ENCODE measurements at places on chromosomes 6 and 20.

DNA sequence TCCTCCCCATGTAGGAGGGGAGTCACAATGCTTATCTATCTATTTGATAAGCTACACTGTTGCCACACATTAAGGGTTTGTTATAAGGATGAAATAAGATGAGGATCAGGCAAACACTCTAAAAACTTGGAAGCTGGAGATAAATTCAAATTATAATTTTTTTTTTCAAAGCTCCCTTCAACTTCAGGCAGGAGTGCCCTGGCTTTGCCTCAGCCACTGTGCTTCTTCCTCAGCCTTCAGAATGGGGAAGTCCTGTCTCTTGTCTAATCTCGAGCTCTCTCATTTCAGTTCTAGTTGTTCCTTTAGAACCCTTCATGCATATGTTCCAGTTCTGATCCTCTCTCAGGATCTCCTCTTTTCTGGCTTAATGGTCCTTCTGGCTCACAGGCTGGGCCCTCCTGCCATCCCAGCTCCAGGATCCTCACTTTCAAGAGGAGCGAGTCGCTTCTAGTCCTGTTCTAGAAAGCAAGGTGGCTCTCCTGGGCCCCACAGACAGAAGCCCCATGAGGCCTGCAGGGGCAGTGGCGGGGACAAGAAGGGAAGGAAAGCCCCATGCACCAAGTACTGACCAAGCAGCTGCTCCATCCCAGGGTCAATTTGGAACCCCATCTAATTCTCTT lies 164.3 kb downstream of the VEGFA start:
- no peak for DNase-seq

DNA sequence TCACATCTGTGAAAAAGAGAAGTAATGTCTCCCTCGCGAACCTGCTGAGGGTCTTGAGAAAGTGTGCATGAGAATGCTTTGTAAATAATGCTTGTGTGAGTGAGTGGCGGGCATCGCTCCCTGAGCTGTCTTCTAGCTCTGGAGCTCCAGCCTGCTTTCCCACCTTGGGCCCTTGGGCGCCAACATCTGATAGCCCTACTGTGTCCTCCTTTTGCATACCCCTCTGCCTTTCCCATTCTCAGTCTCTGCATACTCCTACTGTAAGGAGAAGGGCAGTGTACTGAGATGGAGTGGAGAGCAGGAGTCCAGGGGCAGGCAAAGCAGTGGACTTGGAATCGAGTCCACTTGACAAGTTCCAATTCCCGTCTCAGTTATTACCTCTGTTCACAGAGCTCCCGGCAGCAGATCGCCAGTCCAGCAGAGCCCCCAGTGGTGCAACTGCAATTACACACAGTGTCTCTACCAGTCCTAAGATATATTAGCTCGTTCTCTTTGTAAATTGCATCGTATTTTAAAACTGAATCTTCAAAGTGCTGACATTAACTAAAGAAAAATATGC lies 847 bp upstream of the NCR2 start:
- no peak for DNase-seq

DNA sequence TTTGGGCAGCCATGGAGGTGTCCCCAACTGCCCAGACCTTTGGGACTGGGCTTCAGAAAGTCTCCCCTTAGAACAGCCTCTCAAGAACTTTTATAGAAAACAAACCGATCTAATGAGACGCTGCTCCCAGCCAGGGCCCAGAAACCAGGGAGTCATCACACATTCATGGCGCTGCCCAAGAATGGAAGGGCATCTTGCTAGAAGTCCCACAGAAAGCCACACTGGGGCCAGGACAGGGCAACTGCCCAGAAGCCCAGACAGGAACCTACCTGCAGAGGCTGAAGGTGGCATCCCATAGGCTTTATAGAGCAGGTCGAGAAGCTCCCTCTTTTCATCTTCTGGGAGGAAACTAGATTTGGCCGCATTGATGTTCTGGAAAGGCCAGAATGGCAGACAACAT lies 31.5 kb downstream of the ADA start:
- no peak for DNase-seq

GRCh38 chr20:21921251-21921650 lies 215.8 kb downstream of the PAX1 start:
- no peak for DNase-seq

DNA sequence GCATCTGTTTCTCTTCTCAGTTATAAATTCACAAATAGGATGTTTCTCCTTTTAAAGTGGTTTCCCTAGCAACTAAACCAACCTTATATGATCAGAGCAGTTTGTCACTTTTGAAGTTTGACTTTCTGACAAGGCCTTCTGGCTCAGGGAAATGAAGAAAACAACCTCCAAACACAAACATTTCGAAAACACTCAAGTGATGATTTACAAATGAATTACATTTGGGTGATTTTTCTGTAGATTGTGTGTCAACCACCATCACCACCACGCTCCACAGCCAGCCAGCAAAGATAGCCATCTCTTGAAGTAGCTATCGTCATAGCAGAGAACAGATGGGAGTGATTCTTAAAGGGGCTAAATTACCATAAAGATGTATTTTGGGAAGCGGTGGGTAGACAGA lies 16.5 kb upstream of the MLIP start:
- DNase-seq = no peak

DNA sequence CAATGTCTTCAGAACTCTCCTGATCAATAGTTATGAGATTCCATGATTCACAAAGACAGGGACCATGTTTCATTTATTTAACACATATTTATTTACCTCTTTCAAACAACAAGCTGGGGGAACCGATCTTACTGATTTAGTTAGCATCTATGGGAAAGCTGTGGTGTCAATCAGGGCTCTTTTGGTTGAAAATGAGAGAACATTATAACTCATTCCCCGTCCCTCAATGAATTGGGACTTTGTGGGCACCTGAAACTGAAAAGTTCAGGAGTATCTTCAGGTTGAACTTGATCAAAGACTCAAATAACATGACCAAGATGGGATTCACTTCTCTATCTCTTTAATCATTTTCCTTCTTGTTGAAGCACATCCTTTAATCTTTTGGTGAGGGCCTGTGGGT lies 67.4 kb downstream of the CHMP4B start:
- no peak for DNase-seq

DNA sequence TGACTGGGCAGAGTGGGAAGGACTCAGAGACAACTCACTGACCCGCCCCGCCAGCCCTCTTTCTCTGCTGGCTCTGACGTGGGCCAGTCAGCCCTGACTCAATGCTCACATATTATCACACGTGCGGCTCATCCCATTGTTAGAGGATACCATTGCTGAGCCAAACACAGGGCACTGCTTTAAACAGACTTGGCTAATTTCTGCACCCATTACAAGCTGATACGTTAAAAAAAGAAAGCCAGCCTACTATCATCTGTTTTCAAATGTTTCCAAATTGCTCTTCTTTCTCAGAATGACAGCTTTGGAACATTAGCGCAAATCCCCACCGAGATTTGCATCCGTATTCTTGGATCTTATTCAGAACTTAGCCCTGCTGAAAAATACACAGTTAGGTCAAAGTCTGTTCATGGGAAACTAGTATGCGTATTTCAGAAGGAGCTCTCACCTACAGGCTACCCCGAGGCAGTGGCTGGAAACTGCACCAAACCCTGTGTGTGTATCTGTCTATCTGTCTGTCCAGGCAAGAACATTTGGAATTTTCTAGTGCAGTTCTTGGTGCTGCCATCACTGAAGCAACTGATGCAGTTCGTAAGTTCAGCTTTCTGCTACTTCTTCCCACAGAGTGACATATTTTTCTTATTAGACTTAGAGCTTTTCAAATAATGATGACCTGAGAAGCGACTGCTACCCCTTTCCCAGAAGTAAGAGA lies 32.8 kb downstream of the RAMACL start:
- DNase-seq = no peak

- no peak for DNase-seq
Measured at GRCh38 chr20:58339741-58340140, 30.2 kb downstream of the RAB22A start.

- DNase-seq = no peak
Measured at GRCh38 chr20:23614163-23614562, 8.4 kb upstream of the CST9 start.

DNA sequence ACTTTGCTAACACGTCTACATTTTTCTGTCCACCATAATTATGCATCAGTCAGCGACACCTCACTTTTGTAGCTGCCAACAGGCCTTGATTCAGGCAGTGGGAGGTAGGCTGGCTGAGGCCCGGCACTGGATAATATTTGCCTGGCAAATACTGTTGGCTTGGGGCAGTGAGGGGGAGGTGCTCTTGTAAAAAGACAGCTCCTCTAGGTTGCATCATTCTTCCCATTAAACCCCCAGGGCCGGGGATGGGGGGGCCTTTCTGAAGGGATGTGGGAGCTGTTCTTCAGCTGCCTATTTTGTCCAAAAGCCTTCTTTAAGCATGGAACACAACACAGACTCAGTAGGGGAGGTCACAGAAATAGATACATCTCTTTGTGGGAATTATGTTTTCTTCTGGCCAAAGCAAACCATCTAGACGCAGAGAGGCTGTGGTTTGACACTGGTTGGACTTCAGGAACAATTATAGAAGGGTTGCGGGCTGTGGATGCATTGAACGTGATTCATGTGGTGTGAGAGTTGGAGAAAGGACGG lies 338.3 kb upstream of the NT5E start:
- DNase-seq = no peak

DNA sequence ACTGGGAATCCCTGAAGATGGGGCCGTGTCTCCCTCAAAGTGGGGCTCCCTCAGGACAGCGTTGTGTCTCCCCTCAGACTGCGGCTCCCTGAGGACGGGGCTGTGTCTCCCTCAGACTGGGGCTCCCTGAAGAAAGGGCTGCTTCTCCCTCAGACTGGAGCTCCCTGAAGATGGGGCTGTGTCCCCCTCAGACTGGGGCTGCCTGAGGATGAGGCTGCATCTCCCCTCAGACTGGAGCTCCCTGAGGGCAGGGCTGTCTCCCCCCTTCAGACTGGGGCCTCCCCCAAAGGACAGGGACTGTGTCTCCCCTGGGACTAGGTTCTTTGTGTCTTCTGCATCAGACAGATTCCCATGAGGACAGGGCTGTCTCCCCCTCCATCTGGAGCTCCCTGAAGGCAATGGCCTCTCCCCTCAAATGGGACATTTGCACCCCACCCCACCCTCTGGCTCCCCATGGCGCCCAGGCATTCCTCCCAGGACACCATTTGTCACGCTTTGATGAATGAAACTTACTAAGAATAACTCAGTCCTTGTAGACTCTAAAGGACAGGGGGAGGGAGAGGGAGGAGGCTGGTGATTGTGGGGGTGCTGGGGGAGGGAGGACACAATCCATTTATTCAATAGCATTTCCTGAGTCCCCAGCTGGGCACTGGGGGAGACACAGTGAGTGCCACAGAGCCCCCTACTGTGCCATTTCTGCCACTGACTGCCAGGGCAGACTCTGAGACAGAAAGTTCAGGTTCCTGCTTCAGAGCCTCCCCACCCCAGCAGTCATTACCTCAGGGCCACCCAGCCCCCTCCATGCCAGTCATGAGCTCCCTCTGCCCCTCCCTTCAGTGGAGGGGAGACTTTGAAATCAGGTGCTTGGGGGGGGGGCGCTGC lies 122.4 kb downstream of the MRPL14 start:
- peak; percentile 36 for DNase-seq

- no peak for DNase-seq
Measured at GRCh38 chr6:111559188-111560097, 46.2 kb downstream of the TRAF3IP2 start.

GRCh38 chr6:44361947-44362346 lies 19.5 kb downstream of the SPATS1 start:
- no peak for DNase-seq

- DNase-seq = peak; percentile 13
Measured at GRCh38 chr6:98657764-98658163, 176.6 kb upstream of the POU3F2 start.

GRCh38 chr6:15280028-15280427 lies 34.2 kb downstream of the JARID2 start:
- no peak for DNase-seq

- no peak for DNase-seq
Measured at GRCh38 chr20:43915211-43916072, 790 bp downstream of the TOX2 start.

GRCh38 chr20:20327746-20328145 lies 40.2 kb upstream of the INSM1 start:
- DNase-seq = no peak

DNA sequence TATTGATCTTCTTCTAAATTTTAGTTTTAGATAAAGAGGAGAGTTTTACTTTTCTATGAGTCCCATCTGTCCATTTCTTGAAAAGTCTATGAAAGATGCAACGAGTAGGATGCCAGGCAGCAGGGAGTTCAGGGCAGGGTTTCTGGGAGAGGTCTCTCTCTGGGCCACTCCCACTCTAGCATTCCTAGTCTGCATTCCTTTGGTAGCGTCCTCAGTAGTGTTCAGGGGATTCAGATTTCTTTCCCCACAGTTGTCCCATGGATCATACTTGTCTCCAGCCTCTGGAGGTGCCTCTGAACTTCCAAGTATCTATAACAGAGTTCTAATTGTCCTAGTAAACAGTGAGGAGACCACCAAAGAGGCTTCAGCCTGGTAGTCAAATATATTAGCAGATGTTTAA lies 225.3 kb downstream of the RIMS1 start:
- no peak for DNase-seq

Data from activated CD4-positive, alpha-beta T cell treated with anti-CD3 and anti-CD28 coated beads, Interleukin-2, Interleukin-6, amounts not matched to agents 100 ng/mL and 50 ng/mL, durations not matched to agents 16 hours and 8 hours (primary cell).